ENCODE measurements at places on chromosomes 3 and 15.

DNA sequence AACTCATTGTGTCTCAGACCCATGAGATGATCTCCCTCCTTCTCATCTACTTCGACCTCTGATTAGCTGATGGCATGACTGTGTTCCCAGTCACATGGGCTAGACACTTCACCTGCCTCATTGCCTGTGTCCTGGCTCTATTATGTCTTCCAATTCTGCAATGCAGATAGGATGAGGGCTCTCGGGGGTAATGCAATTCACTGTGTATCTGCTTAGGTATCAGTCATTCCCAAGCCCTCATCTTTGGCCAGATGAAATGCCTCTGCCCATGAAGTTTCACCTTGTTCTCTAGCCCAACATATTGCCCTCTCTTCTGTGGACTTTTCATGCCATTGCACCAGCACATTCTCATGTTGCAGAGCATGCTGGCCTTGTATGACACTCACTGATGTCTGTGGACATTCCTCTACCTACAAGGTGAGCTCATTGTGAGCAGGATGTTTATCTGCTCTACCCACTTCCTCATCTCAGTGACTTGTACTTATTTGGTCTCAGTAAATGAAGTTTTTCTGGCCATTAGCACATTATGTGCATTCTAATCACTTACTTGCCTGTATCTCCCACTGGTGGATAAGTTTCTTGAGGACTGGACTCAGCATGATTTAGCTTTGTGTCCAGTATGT is 32.3 kb downstream of the MOBP start:
- DNase-seq = no peak

GRCh38 chr3:49470714-49471420 is 800 bp downstream of the DAG1 start:
- no peak for DNase-seq

DNA sequence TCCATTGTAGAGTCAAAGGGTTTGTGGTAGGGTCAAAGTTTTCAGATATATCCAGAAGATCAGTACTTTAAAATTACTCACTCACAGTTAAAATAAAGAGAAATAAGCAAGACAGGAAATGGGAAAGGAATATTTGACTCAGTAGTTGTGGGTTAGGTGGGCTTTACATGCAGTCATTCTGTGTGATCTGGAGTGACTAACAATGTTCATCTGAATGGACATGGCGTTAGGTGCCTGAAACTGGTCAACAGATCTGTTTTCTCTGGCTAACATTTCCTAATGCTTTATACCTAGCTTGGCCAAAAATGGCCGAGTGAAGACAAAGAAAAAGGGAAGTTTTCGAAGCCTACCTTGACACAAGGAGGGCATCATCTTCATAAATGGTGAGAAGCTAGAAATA is 133.4 kb upstream of the SATB1 start:
- peak; percentile 18 for DNase-seq

GRCh38 chr3:87088993-87089841 is 98.3 kb upstream of the VGLL3 start:
- no peak for DNase-seq

DNA sequence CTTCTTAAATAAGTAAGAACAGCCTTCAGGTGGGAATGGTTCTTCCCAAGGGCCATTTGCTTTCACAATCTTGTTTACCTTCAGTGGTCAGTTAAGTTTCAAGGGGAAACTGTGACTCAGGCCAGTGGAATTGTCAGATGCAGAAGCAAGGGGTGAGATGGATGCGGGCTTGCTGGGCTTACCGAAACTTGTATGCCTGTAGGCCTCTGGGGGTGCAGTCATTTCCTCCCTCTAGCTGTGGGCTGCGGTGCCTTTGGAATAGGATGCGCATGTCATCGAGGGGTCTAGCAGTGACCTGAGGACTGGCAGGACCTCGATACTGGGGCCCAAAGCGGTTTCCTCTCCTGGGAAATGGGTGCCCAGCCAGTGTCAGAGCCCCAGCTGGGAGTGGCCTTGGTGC is 121.6 kb downstream of the EEFSEC start:
- DNase-seq = no peak

GRCh38 chr15:89057506-89058133 is 30.6 kb upstream of the ABHD2 start:
- peak; percentile 66 for DNase-seq

DNA sequence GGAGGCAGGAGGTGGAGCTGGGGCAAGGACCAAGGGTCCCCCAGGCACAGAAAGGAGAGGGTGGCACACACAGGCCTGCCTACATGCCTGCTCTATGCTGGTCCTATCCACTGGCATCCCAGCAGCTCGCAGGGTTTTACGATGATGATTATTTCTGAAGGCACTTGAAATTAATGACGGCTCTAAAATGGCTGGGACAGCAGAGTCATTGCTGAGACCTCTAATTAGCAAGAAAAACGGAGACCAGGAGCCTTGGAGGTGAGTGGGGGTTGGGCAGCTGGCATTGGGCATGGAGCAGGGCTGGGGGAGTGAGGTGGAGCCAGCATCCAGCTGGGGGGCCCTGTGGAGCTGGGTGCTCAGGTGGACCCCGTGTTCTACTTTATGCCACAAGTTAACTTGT is 3.5 kb upstream of the LINGO1 start:
- no peak for DNase-seq

DNA sequence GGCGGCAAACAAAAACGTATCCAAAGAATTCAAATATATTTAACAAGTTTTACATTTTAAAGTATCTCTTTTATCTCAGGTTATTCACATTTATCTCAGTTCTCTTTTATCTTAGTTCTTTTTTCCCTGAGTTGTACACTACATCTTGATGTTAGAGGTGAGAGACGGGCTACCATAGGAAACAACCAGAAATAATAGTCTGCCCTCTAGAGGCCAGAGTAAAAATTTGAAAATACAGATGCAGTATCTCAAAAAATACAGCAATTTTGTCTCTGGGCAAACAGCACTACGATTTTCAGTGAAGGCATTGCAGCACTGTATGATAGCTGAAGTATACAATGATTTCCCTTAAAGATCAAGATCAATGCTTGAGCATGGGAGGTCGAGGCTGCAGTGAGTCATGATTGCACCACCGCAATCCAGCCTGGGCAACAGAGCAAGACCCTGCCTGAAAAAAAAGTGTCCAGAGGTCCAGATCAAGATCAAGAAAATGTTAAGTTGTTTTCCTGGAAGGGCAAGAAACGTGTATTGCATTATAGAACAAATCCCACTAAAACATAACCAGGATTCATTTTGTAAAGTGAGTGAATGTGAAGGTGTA is 82.6 kb upstream of the ATP11B start:
- no peak for DNase-seq

DNA sequence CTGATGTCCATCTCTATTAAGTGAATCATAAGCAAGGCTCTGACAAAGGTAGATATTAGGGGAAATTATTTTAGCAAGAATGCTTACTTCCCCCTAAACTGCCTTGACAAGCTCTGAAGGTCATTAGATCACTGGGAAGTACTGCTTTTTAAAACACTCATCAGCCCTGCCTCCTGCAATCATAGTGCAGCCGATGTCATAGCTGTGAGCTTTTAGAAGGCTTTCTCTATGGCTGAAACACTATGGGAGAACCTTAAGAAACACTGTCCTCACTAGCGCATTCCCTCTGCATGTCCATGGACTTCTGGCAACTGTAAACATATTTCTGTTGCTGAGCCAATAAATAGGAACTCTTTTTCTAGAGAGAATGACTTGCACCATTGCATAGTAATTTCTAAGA is 38.7 kb upstream of the PTPRG start:
- DNase-seq = no peak

DNA sequence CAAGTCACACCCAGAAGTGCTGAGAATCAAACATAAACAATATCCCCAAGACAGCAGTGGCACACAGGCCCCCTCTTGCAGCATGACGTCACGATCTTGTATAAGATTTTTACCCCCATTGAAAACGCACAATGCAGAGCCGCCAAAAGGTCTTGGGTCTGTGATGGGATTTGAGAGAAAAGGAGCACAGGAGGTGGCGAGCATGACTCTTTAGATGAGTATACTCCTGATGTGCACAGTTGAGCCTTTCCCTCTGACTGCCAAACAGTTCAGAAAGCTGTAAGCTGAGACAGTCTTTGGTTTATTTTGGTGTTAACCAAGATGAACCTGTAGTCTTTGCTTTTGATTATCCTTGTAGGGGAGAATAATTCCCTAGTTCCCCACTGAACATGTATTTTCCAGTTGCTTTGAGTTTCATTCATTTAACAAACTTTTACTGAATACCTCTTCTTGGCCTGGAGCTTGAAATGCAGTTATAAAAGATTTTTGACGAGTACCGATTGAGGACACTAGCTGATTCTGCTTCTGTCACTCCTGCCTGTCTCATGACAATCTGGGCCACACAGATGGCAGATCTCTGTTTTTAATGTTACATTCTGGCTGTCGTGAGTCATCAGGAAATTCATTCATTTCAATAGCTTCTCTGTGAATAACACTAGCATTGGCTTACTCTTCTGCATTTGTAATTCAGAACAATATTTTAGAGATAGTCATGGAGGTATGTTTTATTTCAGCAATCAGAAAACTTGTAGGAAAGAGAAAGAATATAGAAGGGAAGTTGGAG is 28.9 kb downstream of the CFAP91 start:
- no peak for DNase-seq

DNA sequence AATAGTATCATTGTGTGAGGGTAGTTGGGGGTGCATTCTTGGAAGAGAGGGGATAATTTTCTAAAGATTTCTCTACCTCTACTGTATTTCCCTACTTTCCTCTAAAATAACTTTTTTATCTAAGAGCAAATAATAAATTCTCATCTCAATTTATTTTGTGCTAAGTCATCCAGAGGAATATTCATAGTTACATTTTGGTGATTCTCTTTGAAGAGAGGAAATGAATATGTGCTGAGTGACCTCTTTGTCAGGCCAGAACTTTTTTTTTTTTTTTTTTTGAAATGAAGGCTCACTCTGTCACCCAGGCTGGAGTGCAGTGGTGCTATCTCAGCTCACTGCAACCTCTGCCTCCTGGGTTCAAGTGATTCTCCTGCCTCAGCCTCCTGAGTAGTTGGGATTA is 15.1 kb upstream of the CCDC80 start:
- no peak for DNase-seq

GRCh38 chr3:125684199-125684598 is 88.9 kb upstream of the OSBPL11 start:
- no peak for DNase-seq

DNA sequence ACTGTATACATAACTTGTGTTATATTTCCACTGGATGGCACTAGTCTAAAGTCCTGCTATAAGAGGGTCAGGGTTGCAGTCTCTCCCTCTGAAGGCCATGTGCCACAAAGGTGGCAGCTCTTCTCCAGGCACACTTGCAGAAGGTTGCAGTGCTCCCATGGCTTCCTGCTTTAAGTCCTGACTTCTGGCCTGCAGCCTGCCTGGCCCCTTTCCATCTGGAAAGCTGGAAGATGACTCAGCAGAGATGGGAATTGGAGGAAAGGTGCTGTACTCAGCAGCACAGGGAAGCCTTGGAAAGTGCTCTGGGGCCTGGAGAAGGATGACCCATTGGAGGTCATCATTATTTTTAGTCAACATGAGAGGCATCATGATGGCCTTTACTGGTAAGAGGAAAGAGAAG is 40.9 kb upstream of the MRPL3 start:
- no peak for DNase-seq

GRCh38 chr3:52403955-52404354 is 40.9 kb downstream of the SEMA3G start:
- no peak for DNase-seq

DNA sequence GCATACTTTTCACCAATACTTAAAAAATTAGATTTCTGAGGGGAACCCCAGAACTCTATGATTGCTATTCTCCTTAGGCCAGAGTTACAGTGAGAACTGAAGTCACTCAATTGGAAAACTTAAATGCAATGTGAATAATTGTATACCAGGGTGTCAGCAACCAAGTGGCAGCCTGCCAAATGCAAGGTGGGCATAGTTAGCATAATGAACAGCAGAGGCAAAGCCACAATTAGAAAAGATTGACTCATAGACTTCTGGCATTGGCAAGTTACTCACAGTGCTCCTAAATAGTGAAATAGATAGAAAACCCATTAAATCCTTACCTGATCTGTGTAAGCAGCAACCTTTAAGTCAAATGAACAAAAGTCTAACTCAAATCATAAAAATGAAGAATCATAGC is 94.9 kb downstream of the BCHE start:
- no peak for DNase-seq

GRCh38 chr3:35710554-35710953 is 71.2 kb downstream of the ARPP21 start:
- no peak for DNase-seq

GRCh38 chr15:34976073-34976472 is 6.5 kb upstream of the AQR start:
- no peak for DNase-seq

DNA sequence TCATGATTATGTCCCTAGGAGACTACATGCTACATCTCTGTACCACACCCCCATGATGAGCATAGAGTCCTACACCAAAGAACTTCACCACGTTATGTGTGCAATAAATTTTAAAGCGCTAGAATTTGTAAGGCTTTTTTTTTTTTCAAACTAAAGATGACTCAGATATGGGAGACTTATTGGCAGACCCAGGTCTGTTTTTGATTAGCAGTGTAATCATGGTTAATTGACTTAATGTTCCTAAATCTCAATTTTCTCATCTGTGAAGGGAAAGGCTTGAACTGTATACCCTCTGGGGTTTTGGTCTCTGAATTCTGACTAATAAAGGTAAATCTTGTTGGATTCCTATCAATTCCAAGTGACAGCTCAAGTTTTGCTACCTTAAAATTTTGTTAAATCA is 26.4 kb downstream of the ABI3BP start:
- DNase-seq = no peak

GRCh38 chr3:80097674-80098073 is 329.9 kb upstream of the ROBO1 start:
- no peak for DNase-seq

DNA sequence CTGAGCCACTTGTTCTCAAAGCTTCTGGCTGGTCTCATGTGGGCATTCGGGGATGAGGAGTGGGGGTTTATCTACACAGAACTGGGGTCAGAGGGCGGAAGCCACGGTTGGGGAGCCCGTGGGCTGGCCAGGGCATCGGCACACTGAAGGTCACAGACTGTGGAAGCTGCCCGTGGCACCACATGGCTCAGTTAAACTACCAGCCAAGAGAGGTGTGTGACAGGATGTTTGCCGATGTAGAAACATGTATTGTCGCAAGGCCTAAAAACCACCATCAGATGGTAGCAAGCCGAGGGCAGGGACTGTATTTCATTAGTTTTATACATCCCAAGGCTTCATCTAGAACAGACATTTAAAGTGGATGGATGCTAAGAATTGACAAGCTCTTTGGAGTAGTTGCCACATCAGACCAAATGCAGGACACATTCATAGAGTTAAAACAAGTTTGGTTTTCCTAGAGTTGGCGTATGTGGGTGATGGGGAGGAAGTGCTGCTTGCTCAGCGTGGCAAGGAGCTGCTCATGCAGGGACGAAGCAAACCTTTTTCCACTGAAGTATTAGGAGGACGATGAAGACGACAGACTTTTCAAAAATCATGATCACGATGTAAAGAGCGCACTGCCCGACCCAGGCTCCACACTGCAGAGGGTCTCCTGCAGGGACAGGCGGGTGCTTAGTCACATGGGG is 9.6 kb upstream of the MUSTN1 start:
- DNase-seq = no peak

- no peak for DNase-seq
These were observed 156.7 kb downstream of the SERPINI1 start for GRCh38 chr3:167892205-167892604.

All from stimulated activated CD8-positive, alpha-beta memory T cell treated with anti-CD3 and anti-CD28 coated beads, Interleukin-7, amount 100 ng/mL, for 48 hours (primary cell).